ENCODE measurements at places on chromosomes 6 and 20.

- no peak for DNase-seq
Measured at GRCh38 chr6:98136333-98136732, 698.0 kb upstream of the POU3F2 start.

DNA sequence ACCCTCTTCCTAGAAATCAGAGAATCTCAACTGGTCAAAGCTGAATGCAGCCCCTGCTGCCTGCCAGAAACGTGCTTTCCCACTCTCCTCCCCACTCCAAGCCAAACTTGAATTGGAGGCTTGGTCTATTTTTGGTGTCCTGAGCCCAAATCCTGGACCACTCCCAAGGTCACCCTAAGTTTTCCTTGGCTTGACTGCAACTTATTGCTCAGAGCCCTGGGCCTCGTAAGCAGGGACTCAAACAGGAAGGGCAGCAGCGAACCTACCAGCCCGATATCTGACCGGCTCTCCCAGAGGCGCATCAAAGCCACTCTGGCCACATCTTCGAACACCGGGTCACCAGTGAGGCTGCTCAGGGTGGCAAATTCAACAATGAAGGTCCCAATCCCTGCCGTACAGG lies 12.7 kb downstream of the EDEM2 start:
- DNase-seq: no peak

DNA sequence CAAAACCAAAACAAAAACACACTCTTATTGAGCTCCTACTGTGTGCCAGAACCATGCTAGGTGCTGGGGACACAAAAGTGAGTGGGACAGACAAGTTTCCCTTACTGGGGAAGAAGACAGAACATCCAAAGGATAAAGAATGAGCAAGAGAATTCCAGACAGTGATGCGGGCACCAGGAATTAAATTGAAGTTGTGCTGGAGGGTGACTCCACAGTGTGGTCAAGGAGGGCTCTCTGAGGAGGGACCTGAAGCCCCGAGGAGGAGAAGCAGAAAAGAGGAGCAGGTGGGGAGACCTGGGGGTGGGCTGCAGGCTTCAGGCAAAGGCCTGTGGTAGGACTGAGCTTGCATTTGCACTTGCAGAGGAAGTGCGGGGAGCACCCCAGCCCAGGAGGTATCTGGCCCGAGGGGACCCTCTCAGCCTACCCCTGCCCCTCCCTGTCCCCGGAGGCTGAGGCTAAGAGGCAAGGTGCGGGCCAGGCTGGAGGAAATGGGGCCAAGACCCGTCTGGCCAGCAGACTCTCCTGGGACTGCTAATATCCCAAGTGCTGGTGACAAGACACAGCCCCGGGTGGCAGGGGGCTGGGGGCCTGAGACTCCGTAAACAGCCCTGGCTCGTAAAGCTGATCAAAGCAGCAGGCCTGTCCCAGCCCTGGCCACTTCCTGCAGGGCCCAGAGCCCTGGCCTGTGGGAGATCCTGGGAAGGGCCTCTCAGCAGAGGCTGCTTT lies 57.1 kb downstream of the SNAI1 start:
- DNase-seq: no peak

GRCh38 chr20:4060064-4060795 lies 44.9 kb upstream of the RNF24 start:
- no peak for DNase-seq

DNA sequence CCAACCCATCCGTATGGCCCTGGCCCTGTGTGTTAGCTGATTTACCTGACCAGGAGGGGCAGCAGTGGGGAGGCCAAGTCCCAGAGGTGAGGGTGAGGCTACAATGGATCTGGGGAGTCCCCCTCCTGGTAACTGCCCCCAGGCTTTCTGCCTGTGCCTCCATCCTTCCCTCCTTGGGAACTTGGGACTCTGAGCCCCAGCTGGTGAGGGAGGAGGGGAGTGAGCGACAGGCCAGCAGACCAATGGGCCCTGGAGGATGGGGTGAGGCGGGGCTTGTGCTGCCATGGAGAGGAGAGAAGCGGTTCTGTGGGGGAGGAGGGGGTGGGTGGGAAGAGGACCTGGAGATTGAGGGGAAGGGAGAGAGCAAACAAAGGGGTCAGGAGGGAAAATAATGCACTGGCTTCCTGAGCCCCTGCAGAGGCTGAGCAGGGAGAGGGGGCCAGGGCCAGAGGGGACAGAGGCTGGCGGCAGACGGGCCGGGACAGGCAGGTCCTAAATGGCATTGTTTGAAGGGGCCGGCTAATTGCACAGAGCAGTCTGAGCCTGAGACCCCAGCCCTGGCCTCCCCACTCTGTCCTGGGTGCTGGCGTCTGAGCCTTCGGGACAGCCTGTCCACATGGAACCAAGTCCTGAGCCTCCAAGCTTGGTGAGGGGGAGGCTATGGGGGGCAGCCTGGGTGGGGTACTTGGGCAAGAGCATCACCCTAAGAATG lies 17.5 kb downstream of the DNMT3B start:
- DNase-seq: no peak

DNA sequence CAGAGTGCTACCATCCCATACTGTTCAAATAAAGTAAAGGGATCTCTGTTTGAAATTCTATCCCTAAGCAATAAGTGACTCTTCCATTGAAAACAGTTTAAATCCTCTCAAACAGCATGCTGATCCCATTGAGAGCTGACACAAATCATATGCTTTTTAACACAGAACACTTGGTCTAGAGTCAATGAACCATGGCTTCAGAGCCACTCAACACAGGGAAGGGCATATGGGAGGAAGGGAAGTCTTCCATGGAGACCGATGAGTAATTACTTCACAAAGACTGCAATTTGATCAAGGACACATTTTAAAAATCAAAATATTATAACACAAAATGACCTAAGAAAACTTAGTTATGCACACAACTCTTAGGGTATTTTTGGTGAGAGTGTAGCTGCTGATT lies 1073.0 kb upstream of the MAP3K7 start:
- no peak for DNase-seq

DNA sequence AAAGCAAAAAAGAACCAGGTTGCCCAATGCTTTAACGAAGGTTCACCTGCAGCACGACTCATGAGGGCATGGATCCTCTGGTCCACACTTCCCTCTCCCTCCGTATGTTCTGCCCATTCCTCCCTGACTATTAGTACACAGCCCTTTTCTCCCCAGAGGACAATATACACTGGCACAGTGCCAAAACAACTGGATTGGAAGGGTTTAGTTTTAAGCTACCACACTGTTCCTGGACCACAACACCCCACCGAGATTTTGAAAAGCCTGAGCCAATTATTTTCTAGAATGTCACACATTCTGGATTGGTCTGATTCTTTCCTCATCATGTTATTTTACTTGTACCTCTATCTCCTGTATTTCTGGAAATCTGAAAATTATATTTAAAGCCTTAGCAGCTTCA lies 2.9 kb upstream of the AKAP7 start:
- DNase-seq: no peak

DNA sequence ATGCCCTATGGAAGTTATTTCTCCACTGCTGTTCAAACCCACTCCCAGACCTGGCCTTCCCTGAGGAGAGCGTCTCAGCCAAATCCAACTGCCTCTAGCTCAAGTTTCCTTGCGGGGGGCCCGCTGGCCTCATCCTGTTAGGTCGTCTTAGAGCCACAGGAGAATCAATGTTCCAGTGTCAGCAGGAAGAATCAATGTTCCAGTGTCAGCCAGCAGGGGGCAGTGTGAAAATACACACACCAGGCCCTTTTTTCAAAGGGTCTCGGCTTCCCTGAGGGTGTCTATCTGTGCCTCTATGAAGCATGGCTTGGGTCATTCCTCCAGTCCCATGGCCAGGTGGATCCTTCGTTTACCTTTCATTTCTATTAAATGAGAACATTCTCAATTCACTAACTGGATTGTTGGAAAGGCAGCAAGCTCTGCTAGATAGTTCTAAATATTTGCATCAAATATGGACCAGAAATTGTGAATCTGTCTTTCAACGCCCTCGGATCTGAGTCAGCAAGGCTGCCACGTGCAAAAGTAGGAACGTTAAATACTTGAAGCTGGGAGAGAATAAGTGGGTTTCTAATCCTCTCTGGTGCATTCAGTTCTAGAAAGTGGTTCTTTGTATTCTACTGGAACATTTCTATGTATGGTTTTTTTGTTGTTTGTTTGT lies 19.2 kb downstream of the PRND start:
- peak; percentile 69 for DNase-seq

DNA sequence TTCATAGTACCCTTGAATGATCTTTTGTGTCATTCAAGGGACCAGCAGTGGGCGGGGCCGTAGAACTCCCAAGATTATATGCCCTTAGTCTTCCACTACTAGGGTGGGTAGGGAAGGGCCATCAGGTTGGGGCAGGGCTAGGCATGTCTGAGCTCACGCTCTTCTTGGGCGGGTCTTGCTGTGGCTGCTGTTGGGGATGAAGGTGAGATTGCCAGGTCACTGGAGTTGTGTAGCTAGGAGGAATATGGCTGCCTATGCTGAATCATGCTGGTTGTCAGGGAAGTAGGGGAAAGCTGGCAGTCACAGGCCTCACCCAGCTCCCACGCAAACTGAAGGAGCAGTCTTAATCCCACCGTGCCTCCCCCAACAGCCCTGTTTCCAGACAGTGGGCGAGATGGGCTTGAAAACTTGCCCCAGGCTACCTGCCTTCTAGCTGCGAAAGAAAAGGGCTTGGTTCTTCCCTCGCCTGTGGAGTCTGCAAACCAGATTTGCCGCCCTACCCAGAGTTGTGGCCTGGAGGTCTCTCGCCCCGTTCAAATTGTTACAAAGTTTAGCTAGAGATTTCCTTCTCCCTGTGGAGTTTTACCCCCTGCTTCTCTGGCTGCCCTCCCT lies 76.4 kb upstream of the ADGRF4 start:
- DNase-seq: no peak

- no peak for DNase-seq
Measured at GRCh38 chr6:7060769-7061516, 46.8 kb upstream of the RREB1 start.
